ENCODE measurements at places on chromosomes 4 and X.

- DNase-seq, result no peak
Observed at GRCh38 chr4:16707874-16708273, 190.6 kb downstream of the LDB2 start.

DNA sequence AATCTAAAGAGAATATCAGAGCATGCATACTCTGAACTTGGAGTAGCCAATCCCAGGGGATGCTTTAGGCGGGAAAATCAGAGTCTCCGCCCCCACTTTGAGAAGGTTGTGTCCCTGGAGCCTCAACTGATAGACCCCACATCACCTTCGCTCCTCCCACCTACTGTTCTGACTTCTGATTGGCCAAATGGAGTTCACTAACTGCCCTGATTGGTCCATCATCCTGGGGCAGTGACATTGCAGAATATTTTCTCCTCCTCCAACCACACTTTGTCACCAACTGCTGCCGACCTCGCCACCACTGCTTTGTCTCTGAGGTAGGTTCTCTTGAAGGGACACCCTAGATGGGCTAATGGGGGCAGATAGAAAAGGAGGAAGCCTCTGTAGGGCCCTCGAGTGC is 22.7 kb upstream of the SPACA5B start:
- no peak for DNase-seq

DNA sequence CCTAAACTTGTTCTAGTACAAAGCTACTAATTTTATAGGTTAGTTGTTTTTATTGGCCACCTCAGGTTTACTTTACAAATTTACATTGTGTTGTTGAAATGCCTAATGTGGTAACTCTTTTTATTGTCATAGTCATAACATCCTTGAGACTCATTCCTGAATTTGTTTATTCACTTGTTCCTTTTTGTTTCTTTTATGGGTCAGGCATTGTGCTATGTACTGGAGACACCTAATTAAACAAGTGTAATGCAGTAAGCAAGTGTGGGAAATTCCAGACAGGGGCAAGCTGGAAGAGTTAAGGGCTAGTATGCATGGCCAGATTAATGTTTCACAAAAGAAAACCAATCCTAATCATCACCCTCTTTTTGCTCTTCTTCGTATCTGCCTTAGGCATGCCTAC is 30.5 kb upstream of the TTC29 start:
- DNase-seq, result no peak

GRCh38 chrX:97074400-97074799 is 190.7 kb downstream of the RPA4 start:
- no peak for DNase-seq

GRCh38 chr4:166655231-166655630 is 579.1 kb downstream of the SPOCK3 start:
- no peak for DNase-seq

DNA sequence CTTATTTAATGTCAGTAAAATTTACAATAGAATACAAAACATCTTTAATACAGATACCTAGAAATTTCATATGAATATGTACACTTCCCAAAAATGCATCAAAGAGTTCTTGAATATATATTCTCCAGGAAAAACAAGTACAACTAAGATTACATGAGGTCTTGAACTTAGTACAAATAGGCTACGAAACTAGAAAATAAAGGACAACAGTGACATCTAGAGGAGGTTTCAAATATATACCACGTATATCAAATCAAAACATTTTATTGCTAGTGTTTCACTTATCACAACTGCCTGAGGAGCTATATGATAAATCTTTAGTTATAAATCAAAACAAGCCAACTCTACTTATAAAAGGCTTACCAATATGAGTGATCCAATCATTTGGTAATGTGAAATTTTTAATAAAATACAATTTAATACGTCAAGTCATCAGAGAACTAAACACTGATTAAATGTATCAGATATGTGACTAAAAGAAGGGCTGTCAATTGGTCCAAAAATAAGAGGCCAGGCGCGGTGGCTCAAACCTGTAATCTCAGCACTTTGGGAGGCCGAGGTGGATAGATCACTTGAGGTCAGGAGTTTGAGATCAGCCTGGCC is 36.6 kb downstream of the ANAPC10 start:
- no peak for DNase-seq

DNA sequence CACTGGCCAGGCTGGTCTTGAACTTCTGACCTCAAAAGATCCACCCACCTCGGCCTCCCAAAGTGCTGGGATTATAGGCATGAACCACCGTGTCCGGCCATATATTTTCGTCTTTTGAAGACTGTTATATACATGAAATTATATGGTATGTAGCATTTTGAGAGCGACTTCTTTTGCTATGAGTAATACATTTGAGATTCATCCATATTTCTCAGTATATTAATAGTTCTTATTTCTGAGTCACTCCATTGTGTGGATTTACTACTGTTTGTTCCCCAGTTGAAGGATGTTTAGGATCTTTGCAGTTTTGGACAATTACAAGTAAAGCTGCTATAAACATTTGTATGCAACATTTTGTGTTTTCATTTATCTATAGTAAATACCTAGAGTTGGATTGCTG is 34.9 kb downstream of the GNL3L start:
- DNase-seq, result no peak

- DNase-seq, result no peak
Observed at GRCh38 chr4:105715692-105716278, 7.2 kb downstream of the GSTCD start.

DNA sequence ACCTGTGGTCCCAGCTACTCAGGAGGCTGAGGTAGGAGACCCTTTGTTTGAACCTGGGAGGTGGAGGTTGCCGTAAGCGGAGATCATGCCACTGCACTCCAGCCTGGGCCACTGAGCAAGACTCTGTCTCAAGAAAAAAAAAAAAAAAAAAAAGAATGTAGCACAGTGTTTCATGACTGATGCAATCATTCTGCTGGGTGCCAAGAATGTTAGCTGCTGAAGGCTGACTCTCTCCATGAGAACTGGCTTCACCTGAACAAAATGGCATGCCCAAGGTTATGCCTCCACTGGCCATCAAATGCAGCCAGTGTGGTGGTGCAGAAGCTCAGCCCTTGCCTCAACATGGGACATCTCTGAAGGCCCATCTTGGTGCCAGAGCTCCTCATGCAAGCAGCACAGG is 412.1 kb downstream of the ADAM29 start:
- DNase-seq, result no peak

- no peak for DNase-seq
Observed at GRCh38 chr4:26083987-26084386, 170.0 kb downstream of the SMIM20 start.

DNA sequence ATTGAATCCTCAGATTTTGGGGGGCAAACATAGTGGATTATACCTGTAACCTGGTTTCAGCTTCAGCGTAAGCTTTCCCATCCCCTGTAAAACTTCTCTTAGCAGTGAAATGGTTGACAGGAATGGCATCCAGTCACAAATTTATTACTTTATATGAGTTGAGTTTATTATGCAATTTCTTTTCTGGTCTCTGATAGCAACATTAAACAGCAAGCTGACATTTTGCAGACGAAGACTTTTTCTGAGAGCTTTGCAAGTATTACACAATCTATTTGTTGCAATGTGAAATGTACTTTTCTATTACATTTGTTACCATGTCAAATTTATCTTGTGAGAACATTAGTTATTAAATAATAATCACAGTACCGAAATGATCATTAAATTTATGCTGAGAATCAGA is 60.6 kb downstream of the GSPT2 start:
- no peak for DNase-seq

DNA sequence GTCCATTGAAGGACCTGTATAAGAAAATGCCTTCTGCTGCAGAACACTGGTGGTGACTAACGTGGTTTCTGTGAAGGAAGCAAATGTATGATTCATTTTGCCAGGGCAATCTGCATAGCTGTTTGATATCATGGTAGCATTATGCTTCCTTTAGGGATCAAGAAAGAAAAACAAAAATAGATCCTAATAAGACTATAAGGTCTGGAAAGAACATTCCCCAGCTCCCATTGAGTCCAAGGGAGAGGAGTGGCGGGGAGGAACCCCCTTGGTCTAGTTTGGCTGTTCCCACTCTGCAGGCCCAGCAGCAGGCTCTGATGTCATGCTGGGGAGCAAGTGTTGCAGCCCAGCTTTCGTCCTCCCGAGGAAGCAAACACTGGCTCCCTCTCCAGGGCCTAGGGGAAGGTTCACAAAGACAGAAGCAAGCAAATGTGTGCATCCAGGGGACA is 154.5 kb upstream of the GALNT7 start:
- no peak for DNase-seq

- DNase-seq, result no peak
Observed at GRCh38 chrX:10821293-10821692, 200.9 kb upstream of the MID1 start.

GRCh38 chr4:179095585-179096221 is 1653.5 kb upstream of the AGA start:
- DNase-seq, result no peak

- peak; percentile 33 for DNase-seq
Observed at GRCh38 chrX:119692191-119693039, 553 bp downstream of the SEPTIN6 start.

- DNase-seq, result no peak
Observed at GRCh38 chr4:66235876-66236275, 565.6 kb upstream of the EPHA5 start.

GRCh38 chr4:110266136-110266535 is 67.7 kb upstream of the ELOVL6 start:
- DNase-seq, result no peak

- DNase-seq, result no peak
Observed at GRCh38 chrX:24241822-24242648, 71.8 kb downstream of the SUPT20HL2 start.

GRCh38 chr4:152870606-152871005 is 65.5 kb upstream of the FHDC1 start:
- DNase-seq, result no peak

- DNase-seq, result no peak
Observed at GRCh38 chr4:84578540-84579402, 4.2 kb upstream of the CDS1 start.

- no peak for DNase-seq
Observed at GRCh38 chrX:46294234-46294633, 251.0 kb downstream of the ZNF674 start.

GRCh38 chrX:9055354-9055753 is 21.4 kb upstream of the FAM9B start:
- no peak for DNase-seq

GRCh38 chr4:111048316-111048715 is 425.4 kb upstream of the PITX2 start:
- no peak for DNase-seq

DNA sequence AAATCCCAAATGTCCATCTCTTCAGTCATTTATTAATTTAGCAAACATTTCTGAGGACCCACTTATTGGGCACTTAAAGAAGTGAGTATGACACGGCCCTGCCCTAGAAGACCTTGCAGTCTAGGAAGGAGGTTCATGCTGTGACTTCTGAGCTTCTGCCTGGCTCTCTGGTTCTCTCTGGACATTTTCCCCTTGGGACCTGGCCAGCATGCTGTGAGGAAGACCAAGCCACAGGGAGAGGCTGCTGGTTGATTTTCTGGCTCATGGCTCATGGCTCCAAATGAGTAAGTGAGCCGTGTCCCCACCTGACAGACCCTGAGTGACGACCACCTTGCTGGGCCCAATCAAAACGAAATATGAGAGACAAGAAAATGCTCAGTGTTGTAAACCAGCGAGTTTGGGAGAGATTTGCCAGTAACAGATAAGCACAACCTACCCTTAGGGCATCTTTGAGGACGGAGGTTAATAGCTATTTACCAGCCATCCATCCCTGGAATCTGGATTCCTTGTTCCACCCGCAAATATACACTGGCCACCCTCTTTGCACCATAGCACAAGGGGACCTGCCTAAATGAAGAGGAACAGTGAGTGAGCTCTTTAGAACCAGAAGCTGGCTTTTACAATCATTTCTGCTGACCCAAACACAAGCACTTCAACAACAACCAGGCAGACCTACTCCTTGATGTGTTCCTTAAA is 876 bp downstream of the MPP1 start:
- no peak for DNase-seq

DNA sequence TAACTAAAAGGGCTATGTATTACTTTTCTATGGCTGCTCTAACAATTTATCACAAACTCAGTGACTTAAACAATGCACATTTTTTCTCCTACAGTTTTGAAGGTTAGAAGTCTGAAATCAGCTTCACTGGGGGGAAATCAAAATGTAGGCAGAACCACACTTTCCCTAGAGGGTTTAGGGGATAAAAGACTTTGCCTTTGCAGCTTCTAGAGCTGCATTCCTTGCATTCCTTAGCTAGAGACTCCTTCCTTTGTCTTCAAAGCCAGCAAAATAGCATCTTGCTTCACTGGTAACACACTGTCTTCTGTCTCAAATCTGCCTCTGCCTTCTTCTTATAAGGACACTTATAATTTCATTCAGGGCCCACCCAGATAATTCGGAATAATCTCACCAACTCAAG is 152.4 kb upstream of the SPIN4 start:
- DNase-seq, result no peak

DNA sequence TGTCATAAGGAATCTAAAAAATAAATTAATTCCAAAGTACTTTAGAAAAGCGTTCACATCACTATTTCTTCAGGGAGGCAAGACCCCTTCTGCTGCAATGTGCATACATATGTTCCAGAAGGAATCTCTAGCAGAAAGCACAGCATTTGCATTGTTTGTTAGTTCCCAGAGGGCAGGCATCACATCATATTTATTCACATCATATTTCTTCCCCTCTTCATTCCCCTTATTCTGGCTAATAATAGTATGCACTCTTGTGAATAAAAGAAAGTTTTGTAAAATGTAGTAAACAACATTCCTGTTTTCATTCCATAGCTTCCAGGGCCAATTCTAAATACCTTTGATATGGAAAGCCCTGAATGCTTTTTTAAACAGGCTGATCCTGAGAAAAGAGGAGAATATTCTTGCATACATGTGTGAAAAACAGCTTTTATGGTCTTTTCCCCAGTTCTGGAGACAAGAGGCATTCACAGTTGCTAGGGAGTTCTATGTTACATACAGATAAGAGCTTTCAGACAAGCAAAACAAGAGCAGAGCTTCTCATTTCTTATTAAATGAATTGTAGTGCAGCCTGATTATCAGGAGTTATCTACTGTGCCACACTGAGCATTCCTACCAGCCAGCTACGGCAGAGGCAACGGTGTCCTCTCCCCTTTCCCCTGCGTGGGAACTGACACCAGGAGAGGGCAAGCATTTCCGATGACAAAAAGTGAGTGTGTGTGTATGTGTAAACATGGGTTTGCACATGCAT is 15.2 kb downstream of the GATB start:
- DNase-seq, result no peak

GRCh38 chr4:95572304-95572991 is 23.7 kb upstream of the UNC5C start:
- no peak for DNase-seq

DNA sequence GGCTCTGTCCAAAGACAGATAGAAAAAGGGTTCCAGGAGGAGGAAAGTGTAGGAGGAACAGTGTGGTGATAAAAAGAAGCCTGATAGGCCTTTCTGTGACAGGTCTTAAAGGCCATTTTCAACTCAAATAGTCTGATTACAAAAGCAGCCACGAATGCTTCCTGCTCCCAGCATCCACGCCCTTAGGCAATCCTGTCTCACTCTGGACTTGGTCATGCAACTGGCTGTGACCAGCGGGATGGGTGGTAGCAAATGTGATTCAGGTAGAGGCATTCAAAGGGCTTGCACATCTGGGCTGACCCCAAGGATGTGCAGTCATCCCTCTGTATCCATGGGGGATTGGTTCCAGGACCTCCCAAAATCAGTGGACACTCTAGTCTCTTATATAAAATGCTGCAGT is 14.4 kb upstream of the SEPSECS start:
- no peak for DNase-seq

All from activated T-cell treated with anti-CD3 and anti-CD28 coated beads for 1 hour (primary cell).